ENCODE measurements at places on chromosomes 12 and 14.

DNA sequence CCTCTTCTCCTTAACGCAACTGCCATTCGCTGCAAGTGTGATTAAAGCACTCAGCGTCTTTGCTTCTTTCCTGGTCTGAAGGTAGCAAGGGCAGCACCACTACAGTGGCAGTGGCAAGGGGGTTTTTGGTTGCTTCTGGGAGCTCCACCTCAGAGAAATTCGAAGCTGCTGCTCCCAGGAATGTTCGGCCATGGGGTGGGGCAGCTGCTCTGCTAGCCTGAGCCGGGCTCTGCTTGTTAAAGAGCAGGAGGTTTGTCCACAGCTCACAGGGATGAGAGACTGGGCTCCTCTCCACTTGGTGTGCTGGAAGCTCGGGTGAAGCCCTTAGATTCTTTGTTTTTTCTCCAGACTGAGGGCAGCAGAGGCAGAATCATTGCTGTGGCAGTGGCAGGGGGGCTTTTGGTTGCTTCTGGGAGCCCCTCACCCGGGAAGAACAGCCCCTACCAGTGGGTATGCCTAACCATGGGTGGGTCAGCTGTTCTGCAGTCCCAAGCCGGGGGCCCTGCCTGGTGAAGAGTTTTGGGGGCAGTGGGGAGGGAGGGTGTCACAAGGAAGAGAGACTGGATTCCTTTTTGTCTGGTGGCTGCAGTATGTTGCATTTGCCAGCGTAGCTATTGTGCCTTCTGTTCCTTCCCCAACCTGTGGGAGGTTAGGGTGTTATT lies 340.2 kb downstream of the AEBP2 start:
- DNase-seq, result no peak

DNA sequence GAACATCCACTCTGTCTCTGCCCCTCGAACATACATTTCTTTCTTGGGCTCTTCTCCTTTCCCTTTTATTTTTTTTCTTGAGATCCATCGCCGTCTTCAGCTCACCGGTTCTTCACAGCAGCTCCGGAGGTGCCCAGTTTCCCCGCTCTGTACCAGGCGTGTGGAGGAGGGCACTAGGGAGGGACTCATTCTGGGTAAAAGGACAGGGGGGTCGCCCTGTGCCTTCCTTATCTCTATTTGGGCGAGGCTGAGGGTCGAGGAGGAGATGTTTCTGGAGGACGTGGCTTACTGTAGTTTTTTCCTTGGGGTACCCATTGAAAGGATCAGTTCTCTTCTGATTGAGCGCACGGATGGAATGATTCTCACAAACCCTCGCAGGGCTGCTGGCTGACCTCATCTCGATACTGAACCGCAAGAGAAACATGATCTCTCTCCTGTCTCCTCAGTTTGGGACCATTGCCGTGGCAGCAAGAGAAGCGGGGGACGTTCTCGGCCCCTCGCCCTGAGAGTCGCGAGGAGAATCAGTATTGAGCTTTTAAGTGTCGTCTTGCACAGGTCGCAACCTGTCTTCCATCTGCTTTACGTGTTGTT lies 386 bp downstream of the LIN52 start:
- DNase-seq, result no peak

DNA sequence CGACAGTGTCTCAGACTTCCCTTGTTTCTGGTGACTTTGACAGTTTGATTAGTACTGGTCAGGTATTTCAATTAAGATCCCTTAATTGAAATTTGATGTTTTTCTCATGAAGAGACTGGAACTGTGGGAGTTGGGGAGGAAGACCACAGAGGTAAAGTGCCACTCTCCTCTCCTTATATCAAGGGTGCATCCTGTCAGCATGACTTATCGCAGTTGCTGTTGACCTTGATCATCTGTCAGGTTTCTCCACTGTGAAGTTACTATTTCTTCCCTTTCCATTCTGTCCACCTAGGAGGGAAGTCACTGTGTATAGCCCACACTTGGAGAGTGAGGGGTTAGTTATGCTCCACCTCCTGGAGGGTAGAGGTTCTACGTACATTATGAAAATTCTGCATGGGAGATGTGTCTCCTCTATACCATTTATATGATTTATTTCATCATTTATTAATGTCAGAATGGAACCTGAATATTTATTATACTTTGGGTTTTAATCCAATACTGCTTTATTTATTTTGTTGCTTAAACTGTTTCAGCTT lies 40.3 kb upstream of the SMOC1 start:
- DNase-seq, result no peak

DNA sequence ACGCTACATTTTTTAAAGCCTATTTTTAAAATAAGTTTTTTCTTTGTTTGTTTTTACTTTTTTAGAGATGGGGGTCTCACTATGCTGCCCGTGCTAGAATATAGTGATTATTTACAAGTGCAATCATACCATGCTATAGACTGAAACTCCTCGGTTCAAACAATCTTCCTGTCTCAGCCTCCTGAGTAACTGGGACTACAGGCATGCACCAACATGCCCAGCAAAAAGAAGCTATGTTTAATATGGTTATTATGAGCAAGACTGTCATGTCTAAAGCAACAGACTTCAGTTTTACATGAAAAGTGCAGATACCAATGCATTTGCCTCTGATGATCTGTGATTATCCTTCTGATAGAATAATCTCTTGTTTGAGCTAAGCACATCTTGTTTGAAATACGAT lies 45.6 kb upstream of the SGPP1 start:
- DNase-seq, result no peak

Data from CD4-positive, alpha-beta memory T cell (primary cell).